ENCODE measurements at places on chromosomes 3 and 15.
A peak's percentile ranks its signal among the peaks of the same experiment; 100 is the strongest.

DNA sequence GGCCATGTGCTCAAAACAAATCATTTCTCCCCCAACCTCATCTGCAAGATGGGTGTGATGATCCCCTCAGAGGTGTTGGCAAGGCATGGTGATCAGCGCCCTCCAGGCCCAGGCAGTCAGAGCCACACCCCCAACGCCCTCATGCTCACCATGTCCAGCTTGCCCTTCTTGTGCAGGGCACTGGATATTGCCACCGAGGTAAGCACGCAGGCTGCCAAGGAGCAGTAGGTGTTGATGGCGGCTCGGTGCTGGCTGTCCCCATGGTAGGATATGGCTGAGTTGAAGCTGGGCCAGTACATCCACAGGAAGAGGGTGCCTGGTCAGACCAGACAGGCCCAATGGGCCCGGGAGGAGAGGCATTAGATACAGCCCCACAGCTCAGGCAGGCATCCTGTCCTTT lies 17.2 kb downstream of the RHCG start:
- H3K27me3 ChIP-seq = peaks cover 18% of the 10 kb centered on the region
- H3K27ac ChIP-seq = no peak overlapping the region
- DNase-seq = no peak
- no peak overlapping the region for H3K4me3 ChIP-seq
- no peaks in the 10 kb centered on the region for H3K4me1 ChIP-seq

DNA sequence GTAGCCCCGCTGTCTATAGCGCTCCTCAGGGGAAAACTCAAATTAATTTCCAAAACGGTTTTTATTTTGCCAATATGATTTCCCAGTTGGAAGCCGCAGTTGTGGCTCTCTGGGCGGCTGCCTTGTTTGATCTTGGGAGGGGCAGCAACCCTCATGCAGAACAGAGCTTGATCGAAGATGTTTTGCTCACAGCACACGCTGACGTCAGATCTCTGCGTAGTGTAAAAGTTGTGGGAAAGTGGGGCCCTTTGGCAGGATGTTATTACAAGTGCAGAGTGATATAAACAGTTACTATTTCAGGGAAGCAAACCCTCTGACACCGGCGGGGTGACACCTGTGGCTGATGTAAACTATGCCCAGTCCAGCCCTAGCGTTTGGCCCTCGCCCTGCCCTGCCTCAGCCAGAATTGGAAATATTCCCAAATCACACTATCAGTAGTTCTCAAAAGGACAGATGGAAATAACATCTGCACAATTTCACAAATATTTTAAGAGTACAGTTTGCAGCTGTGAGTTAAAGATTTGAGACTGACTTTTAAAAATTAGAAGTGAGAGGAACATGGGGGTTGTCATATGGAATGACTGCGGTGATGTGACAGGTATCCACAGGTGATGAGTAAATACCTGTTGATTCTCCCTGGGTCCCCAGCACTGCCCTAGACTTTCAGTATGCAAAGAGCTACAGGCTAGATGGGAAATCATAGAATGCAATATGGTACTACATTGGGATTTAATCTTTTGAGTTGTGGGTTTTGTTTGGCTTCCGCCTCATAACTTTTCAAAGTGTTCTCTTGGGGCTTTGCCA lies 1.7 kb downstream of the SYNM start:
- no peak for DNase-seq
- H3K4me1 ChIP-seq = peaks cover 5% of the 10 kb centered on the region
- peaks cover 40% of the 10 kb centered on the region for H3K27me3 ChIP-seq
- no peak overlapping the region for H3K27ac ChIP-seq
- peak overlapping the region; percentile 25 for H3K4me3 ChIP-seq

GRCh38 chr3:47892286-47893040 lies 89.5 kb downstream of the DHX30 start:
- H3K4me1 ChIP-seq = no peaks in the 10 kb centered on the region
- H3K4me3 ChIP-seq = no peak overlapping the region
- H3K27me3 ChIP-seq = no peaks in the 10 kb centered on the region
- H3K27ac ChIP-seq = no peak overlapping the region
- no peak for DNase-seq

DNA sequence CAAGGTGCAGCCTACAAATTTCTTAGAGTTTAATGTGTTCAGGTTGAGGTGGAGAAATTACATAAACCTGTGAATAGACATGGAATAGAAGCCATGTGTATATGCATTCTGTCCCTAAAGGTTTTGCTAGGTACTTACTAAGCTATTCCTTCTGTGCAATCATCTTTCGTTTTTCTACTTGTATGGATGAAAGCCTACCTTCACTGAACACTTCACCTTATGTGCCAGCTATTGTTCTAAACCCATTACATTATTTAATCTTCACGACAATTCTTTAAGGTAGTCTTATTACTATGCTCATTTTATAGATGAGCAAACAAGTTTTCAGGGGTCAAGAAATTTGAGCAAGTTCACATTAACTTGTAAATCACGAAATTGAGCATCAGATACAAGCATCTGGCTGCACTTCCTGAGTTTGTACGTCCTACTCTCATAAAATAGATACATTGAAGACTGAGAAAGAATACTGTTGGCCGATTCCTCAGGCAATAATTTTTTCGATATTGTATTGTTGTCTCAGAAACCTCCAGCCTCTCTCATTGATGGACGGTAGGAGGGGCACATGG lies 635 bp upstream of the RCN2 start:
- H3K27me3 ChIP-seq = no peaks in the 10 kb centered on the region
- peaks cover 33% of the 10 kb centered on the region for H3K4me1 ChIP-seq
- DNase-seq = no peak
- peak overlapping the region; percentile 84 for H3K4me3 ChIP-seq

DNA sequence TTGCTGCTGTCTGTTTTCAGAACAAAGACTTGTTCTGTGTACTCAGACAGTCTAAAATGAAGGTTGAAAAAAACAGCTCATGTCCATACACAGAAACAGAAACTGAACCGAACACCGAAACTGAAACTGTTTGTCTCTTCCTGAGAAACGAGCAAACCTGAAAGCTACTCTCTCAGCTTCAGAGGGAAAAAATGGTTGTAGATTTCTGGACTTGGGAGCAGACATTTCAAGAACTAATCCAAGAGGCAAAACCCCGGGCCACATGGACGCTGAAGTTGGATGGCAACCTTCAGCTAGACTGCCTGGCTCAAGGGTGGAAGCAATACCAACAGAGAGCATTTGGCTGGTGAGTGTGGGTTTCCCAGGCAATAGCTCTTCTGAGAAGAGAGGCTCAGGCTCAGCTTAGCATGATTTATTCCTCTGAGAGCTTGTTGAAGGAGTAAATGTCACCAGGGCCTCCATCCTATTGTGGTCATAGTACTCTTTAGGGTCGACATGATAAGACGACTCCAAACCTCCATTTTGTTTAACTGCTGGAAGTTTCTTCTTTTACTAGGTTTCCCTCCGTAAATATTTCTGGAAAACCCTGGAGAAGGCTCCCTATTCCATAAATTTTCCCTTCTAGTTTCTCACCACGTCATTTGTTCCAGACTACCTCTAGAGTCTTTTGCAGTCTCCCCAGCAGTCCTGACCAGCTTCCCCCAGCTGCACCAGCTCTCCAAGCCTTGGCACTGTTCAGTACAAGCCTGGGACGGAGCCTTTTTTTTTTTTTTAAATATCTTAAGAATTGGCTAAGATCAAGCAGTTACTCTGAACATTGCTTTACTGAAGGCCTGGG lies at the start of gene RTP4:
Gene RTP4, plus strand, starts transcription at position 135 of the 838 bp plus-strand sequence. Its CDS starts 57 bp downstream, at position 192.
- H3K36me3 ChIP-seq = peaks cover 30% of the 10 kb centered on the region
- peak; percentile 20 for DNase-seq
- H3K4me1 ChIP-seq = peaks cover 21% of the 10 kb centered on the region
- peak within 1 kb of the TSS; percentile 86 for H3K4me3 ChIP-seq

DNA sequence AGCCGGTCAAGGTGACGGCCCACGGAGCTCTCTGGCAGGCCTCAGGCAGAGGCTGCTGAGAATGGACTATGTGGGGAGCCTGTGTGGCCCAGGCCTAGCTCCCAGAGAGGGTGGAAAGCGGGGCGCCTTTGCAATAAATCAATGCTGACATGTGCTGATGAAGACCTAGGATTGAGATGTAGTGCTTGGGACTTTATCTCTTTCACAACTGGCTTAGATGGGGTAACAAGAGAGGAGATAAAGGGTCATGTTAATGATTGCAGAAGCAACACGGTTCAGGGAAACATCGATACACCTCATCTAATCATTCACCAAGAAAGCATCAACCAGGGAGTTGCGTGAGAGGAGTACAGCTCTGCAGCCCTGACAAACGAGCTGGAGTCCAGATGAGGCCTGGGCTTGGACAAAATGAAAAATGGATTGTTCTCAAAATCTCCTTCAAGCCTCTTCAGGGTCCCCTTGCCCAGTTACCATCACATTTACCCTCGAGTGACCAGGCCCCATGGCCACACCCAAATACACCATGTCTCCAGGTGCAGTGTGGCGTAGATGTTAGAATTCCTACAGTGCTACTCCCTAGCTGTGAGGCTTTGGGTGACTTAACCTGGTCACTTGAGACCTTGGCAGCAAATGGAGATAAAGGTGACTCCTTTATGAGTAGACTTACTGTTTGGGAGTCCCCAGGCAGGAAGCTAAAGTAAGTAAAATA lies 146.4 kb upstream of the LIPC start:
- no peaks in the 10 kb centered on the region for H3K36me3 ChIP-seq
- H3K27me3 ChIP-seq = peaks cover 4% of the 10 kb centered on the region
- peaks cover 15% of the 10 kb centered on the region for H3K4me1 ChIP-seq
- H3K27ac ChIP-seq = no peak overlapping the region

DNA sequence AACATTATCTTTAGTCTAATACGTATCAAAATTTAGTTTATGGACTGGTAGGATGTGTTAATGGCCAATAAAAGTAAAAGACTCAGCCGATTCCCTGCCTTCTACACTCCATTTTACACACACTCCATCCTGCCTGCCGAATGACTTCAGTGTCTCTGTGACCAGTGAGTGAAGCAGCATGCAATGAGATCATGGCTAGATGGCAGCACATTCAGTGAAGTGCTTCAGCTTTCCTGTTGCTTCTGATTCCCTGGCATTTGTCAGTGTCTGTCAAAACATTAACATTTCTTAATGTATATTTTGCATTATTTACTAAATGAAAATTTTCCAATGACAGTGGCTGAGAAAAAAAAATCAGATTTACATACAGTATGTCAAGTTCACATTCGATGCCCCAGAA lies 412.0 kb downstream of the FHIT start:
- H3K4me3 ChIP-seq = no peak overlapping the region
- H3K36me3 ChIP-seq = no peaks in the 10 kb centered on the region
- no peaks in the 10 kb centered on the region for H3K27me3 ChIP-seq
- DNase-seq = no peak
- no peak overlapping the region for H3K27ac ChIP-seq

GRCh38 chr3:20320489-20320888 lies 134.5 kb upstream of the SGO1 start:
- no peak overlapping the region for H3K4me3 ChIP-seq
- no peak for DNase-seq
- no peaks in the 10 kb centered on the region for H3K36me3 ChIP-seq
- no peak overlapping the region for H3K27ac ChIP-seq

DNA sequence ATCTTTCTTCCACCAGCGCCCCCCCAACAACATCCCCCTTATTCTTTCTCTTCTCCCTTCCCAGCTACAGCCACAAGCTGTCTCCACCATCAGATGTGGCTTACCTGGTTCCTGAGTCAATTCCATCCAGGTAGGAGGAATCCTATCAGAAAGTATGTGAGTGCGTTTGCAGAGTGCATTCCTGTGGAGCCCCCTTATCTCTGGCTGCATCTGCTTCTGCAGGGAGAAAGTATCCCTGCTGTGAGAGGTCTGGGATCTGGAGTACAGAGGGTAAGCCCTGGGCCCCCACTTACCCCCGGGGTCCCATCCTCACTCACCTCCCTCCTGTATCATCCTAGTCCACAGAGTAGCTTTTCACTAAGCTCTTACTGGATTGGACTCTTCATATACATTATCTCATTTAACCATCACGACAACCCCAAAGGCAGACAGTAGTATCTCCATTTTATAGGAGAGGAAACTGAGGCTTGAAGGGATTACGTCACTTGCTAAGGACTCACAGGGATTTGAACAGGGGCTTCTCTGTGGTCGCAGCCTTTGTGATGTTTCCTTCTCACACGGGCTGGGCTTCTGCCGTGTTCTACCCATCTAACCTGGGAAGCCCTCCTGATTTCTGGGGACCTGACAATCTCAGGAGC lies 22.2 kb upstream of the MAGEF1 start:
- H3K36me3 ChIP-seq = no peaks in the 10 kb centered on the region
- no peaks in the 10 kb centered on the region for H3K4me1 ChIP-seq
- no peak for DNase-seq

DNA sequence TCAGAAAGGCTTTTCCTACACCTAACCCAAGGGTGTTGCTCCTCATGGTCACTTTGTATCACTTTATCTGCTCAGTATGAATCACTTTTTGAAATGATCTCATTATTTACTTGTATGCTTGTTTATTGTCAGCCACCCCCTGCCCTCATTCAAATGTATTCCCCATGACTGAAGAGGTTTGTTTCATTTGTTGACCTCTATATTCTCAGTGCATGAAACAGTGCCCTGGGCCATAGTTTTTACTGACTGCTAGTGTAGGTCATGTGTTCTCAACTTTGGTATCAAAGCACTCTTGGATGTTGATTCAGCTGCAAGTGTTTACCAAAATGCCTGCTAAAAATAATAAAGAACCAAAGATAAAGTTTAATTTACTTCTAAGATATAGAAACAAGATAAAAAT lies 381.7 kb upstream of the ARPP21 start:
- DNase-seq = no peak
- no peak overlapping the region for H3K4me3 ChIP-seq
- peaks cover 2% of the 10 kb centered on the region for H3K36me3 ChIP-seq
- no peak overlapping the region for H3K27ac ChIP-seq
- no peaks in the 10 kb centered on the region for H3K27me3 ChIP-seq
- no peaks in the 10 kb centered on the region for H3K4me1 ChIP-seq

GRCh38 chr3:175713268-175713667 lies 854.1 kb downstream of the NAALADL2 start:
- DNase-seq = no peak
- no peaks in the 10 kb centered on the region for H3K4me1 ChIP-seq
- no peaks in the 10 kb centered on the region for H3K36me3 ChIP-seq
- no peak overlapping the region for H3K4me3 ChIP-seq

GRCh38 chr3:190265126-190265525 lies 57.1 kb downstream of the CLDN1 start:
- peaks cover 15% of the 10 kb centered on the region for H3K27me3 ChIP-seq
- H3K27ac ChIP-seq = no peak overlapping the region
- no peaks in the 10 kb centered on the region for H3K4me1 ChIP-seq
- no peak overlapping the region for H3K4me3 ChIP-seq
- DNase-seq = no peak

DNA sequence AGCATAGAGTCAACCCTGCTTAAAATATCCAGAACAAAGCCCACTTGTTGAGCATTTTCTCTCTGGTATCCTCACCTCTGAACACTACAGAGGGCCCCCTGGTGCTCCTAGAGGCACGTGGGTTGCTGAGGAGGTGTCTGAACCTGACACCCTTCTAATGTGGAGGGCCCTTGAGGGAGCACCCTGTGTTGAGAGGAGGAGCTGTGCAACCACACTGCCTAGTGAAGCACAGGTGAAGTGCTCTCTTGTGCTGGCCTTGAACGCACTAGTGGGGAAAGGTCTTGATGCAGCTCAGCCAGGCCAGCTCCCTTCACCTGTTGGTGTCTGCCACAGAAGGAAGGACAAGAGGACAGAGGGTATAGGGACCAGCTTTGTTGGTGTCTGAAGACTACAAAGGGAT lies 51.9 kb downstream of the CCK start:
- no peaks in the 10 kb centered on the region for H3K27me3 ChIP-seq
- H3K27ac ChIP-seq = peak overlapping the region; percentile 55
- DNase-seq = no peak
- no peak overlapping the region for H3K4me3 ChIP-seq

GRCh38 chr3:38579551-38580449 lies 69.7 kb downstream of the SCN5A start:
- no peak for DNase-seq
- no peak overlapping the region for H3K27ac ChIP-seq
- H3K4me1 ChIP-seq = no peaks in the 10 kb centered on the region

- H3K27me3 ChIP-seq = peaks cover 3% of the 10 kb centered on the region
- H3K4me1 ChIP-seq = no peaks in the 10 kb centered on the region
- H3K27ac ChIP-seq = no peak overlapping the region
- H3K4me3 ChIP-seq = no peak overlapping the region
- no peak for DNase-seq
These were observed 192.6 kb downstream of the MEX3B start for GRCh38 chr15:81853150-81853748.
